ENCODE measurements at places on chromosomes 7 and 10.
A peak's percentile ranks its signal among the peaks of the same experiment; 100 is the strongest.

- DNase-seq: no peak
Measured at GRCh38 chr10:78762086-78762630, 306.6 kb upstream of the ZMIZ1 start.

DNA sequence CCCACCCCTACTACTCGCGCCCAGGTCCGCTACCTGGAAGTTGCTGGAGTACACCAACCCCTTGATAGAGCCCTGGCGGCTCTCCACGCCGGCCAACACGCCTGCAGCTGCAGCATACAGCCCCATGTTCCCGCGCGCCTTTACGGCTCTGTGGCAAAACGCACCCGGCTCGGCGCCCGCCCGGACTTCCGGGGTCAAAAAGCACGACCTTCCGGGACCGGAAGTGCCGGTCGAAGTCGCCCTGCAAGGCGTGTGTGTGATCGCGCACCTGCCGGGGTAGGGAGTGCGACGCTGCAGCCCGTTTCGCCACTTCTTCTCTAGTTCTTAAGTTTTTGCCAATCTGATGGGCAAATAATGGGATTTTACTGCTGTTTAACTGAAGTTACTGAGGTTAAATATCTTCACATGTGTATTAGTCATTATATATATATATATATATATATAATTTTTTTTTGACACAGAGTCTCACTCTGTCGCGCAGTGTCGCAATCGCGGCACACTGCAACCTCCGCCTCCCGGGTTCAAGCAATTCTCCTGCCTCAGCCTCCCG, at the start of gene NSUN5:
Gene NSUN5, minus strand, starts transcription at position 162 of the 550 bp plus-strand sequence. Its CDS starts 36 bp downstream, at position 126.
- DNase-seq: peak; percentile 62

GRCh38 chr7:133789974-133790373, 337.2 kb upstream of the LRGUK start:
- DNase-seq: no peak

DNA sequence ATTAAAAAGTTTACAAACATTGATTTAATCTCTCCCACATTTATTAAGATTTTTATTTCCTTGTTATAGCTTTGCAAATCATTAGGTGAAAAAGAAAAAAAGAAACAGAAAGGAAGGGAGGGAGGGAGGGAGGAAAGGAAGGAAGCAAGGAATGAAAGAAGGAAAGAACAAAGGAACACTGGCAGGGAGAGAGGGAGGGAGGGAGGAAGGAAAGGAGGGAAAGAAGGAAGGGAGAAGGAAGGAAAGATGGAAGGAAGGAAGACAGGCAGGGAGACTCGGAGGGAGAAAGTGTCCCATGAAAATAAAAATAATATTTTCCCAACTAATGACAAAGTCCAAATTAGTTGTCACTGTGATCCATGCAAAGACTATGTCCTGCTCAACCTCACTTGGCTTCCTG, 6.3 kb upstream of the ITGA8 start:
- DNase-seq: no peak

DNA sequence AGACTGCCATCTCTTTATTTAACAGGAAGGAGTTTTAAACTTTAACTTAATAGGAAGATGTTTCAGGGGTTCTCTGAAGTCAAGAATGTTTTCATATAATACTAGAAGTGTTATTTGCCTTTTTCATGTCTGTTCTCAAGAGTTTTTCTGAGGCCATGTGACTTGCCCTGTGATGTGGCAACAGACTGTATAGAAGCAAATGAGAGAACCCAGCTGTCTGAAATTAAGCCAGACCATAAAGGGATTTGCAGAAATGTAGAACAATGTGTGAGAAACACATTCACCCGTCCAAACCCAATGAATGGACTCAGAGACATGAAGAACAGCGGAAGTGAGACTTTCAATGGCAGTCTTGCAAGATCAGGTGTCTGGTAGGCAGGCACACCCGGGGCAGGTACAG, 23.8 kb downstream of the MAPK8 start:
- DNase-seq: no peak

GRCh38 chr7:73517241-73517995, 4.7 kb downstream of the BAZ1B start:
- no peak for DNase-seq

- DNase-seq: no peak
Measured at GRCh38 chr7:81810476-81811155, 40.8 kb upstream of the HGF start.

DNA sequence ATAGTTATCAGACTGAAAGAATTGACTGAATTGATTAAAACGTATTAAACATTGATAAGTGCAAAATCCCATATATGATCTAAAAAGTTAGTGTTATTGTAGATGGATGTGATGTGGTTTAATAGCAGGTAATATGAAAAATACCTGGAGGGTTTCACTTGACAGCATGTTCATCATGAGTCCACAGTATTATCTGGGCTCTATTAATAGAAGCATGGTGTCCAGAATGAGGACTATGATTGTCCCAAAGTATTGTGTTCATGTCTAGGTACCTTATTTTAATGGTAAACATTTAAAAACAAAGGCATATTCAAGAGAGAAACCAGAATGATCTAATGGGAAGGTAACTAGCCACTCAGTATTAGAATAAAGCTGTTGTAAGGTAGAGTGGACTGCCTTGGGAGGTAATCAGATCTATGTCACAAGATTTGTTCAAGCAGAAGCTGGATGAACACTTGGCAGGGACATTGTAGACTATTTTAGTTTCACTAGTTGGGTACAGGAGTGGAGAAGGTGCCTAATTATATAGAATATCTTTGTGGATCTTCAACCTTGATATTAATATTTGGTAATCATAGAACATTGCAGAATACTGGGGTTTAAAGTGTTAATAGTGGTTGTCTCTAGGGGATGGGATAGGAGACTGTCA, 43.5 kb downstream of the MCU start:
- no peak for DNase-seq

GRCh38 chr7:139680676-139681462, 96.9 kb downstream of the HIPK2 start:
- no peak for DNase-seq

DNA sequence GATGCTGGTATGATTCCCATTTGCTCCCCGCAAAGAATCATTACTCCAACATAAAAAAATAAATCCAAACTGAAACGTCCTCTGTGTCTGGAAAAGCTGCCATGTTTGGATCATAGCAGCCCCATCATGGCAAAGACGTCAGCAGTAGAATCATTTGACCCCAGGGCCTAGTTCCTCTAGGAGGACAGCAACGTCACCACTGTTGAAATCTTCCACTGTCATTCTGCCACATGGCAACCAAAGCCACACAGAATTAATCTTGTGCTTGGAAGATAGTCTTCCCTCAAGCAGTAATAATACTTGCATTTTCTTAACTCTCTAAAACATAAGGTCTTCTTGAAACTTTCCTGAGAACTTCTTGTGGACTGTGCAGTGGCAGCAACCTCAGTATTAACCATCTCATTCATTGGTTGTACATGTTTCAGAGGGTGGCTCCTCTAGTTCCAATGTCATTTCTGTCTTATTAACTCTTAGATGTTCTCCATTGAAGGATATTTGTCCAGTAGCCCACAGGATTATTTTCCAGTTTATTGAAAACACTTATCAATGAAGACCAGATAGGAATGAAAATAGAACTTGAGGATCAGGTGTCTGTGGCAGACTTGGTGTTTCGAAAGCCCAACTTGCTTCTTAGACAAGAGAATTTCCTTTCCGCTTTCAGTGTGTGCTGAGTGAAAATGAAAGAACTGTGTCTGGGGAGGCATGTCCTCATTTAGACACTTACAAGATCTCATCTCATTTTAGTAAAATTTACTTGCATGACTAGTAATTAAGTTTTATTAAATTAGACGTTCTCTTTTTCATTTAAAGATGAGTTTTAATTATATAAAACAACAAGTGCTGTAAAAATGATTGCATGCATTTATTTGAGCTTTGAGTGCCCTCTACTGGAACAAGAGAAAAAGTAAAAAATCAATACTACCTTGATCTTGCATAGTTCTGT, 28.9 kb upstream of the INHBA start:
- DNase-seq: no peak

DNA sequence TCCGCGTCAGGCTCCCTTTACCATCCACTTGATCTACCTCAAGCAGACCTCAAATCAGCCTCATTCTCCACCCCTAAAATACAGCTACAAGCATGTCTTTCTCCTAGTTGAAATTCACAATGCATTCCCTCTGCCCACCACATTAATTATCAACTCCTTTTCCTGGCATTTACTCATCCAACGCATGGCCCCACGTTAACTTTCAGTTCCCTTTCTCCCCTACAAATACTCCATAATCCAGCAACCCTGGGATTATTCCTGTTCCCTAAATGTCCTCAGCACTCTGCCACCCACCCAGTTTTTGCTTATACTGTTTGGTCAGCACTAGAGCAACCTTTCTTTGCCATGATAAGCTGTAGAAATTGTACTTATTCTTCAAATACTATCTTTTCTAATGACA, 5.7 kb upstream of the VIM start:
- no peak for DNase-seq

- DNase-seq: no peak
Measured at GRCh38 chr10:6665847-6666246, 85.8 kb upstream of the PRKCQ start.

- no peak for DNase-seq
Measured at GRCh38 chr10:48614481-48615390, 9.9 kb upstream of the ARHGAP22 start.

DNA sequence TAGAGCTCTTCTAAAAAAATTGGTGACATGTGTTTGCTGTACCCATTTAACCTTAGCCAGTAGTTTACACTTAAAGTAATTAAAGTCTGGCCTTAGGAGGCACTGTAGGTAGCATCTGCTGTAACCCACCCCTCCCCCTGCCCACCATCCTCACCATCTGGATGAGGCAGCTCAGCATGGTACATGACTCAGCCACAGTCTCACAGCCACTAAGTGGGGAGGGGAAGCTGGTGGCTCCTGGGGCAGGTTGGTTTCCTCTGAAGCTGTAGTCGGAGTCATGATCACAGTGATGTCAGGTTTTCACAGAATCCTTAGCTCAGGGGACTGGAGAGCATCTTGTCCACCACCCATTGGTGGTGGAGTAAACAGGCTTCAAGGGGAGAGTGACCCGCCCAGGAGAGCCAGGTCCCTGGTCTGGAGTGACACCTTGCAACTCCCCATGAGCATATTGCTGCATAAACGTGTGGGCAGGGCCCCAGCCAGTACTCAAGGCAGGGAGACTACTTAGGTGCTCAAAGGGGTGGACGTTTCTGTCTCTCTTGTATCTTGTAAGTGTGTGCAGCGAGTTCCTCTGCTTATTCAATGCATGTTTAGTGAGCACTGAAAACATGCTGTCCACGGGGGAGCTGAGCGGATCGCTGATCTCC, 125.9 kb downstream of the GRK5 start:
- DNase-seq: no peak

GRCh38 chr10:22655312-22655981, 58.9 kb downstream of the PIP4K2A start:
- DNase-seq: no peak

DNA sequence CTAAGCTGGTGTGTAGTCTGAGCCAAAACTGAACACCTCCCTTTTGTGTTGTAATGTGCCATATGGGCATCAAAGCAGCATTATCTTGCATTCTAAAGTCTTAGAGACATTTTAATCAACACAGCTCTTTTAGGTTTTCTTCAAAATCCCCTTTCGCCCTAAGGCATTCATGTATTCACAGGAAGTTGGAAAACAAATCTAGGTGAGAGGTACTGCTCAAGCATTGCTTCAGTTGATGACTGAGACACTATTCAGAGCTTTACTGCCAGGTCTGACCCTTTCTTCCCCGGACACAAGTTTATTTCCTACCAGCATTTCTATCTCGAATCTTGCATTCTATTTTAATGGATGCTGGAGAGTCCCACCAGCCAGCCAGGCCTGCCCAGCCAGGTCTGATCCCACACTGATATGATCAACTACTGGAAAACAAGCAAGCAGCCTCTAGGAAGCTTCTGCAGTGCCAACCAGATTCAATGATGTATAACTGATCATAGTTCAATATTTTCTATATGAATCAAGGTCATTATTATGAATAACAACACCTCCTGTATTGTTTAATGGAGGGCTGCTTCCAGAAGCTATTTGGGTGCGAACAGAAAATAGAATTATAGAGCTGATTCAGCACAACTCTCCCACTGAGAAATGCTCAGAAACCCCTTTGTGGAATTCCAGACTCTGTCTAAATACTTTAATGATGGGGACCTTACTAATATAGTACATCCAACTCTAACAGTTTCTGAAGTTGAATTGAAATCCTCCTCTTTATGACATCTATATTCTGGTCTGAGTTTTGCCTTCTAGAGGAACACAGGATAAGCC, 4.0 kb upstream of the BRAF start:
- no peak for DNase-seq

DNA sequence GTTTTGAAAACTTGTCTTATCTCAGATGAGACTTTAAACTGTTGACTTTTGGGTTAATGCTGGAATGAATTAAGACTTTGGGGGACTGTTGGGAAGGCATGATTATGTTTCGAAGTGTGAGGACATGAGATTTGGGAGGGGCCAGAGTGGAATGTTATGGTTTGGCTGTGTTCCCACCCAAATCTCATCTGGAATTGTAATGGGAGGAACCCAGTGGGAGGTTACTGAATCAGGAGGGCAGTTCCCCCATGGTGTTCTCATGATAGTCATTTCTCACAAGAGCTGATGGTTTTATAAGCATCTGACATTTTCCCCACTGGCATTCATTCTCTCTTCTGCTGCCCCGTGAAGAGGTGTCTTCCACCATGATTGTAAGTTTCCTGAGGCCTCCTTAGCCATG, 13.8 kb upstream of the POT1 start:
- no peak for DNase-seq

- DNase-seq: no peak
Measured at GRCh38 chr10:21427804-21428481, 97.5 kb downstream of the SKIDA1 start.

GRCh38 chr7:141242568-141242967, 168.7 kb downstream of the TMEM178B start:
- no peak for DNase-seq

DNA sequence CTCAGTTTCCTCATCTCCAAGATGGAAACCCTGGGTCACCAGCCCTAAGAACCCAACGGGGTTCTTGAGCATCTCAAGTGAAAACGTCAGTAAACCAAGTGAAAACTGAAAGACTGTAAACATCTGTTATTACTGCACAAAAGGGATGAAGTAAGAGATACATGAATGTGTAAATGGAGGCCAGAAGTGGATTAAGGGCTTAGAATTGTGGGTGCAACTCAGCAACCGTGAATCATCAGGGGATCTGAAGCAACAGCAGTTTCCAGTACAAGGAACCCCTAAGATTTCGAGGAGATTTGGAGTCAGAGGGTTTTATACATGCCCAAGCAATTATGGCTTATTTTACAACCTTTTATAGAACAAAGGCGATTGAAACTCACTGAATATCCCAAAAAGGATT, 95.7 kb upstream of the SVIL start:
- DNase-seq: no peak

DNA sequence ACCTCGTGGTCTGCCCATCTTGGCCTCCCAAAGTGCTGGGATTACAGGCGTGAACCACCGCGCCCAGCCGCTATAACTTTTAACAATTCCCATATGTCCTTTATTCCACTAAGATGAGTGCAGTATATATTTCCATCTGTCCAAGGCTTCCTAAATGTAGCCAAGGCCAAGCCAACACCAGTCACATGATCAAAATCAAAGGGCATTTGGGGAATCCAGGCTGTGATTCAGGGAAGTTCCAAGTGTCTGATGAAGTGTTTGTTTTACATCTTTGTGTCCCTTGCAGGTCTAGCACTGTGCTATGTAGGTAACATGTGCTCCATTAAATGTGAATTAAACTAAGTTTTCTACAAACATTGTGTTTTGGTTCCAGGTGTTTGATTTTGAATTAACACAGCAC, 20.8 kb downstream of the AKR1E2 start:
- DNase-seq: no peak

Measured in anterior cingulate cortex (tissue), 58 donors.